ENCODE measurements at places on chromosomes 3 and 15.

GRCh38 chr3:102059145-102059943 lies 210.0 kb downstream of the NFKBIZ start:
- DNase-seq = no peak
- peak overlapping the region; percentile 21 for H3K4me3 ChIP-seq
- H3K4me1 ChIP-seq = peaks cover 30% of the 10 kb centered on the region
- H3K27ac ChIP-seq = peak overlapping the region; percentile 94

- no peaks in the 10 kb centered on the region for H3K36me3 ChIP-seq
- H3K4me1 ChIP-seq = no peaks in the 10 kb centered on the region
- peaks cover 9% of the 10 kb centered on the region for H3K27me3 ChIP-seq
- no peak overlapping the region for H3K4me3 ChIP-seq
- no peak for DNase-seq
Measured at GRCh38 chr15:69046781-69047180, 32.3 kb downstream of the NOX5 start.

GRCh38 chr3:146968204-146968651 lies 363.1 kb upstream of the PLSCR5 start:
- H3K4me1 ChIP-seq = no peaks in the 10 kb centered on the region
- no peaks in the 10 kb centered on the region for H3K36me3 ChIP-seq
- no peak overlapping the region for H3K4me3 ChIP-seq
- DNase-seq = no peak
- no peak overlapping the region for H3K27ac ChIP-seq
- H3K27me3 ChIP-seq = peaks cover 1% of the 10 kb centered on the region

DNA sequence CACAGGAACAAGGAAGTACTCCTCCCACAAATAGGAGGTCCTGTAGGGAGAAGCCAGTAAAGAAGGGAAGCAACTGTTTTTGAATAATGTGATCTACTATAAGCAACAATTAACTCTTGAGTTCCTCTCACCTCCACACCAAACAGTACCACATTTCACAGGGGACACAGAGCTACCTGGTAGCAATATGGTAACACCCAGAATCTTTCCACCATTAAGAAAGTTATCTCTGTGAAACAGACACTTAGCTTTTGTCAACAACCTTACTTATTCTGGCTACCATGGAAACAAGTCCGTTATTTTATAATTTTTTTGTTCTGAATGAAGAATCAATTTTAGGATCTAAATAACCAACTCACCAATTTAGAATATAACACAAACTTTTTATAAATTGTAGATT lies 49.5 kb downstream of the TBL1XR1 start:
- no peak for DNase-seq
- peaks cover 53% of the 10 kb centered on the region for H3K4me1 ChIP-seq
- H3K27ac ChIP-seq = peak overlapping the region; percentile 97
- no peaks in the 10 kb centered on the region for H3K27me3 ChIP-seq

GRCh38 chr15:81294516-81294880 lies 29.4 kb downstream of the STARD5 start:
- DNase-seq = no peak
- peak overlapping the region; percentile 99 for H3K4me3 ChIP-seq
- H3K36me3 ChIP-seq = peaks cover 34% of the 10 kb centered on the region
- peak overlapping the region; percentile 95 for H3K27ac ChIP-seq

All from memory B cell (primary cell).